ENCODE measurements at places on chromosomes 12 and 14.

- DNase-seq = no peak
Observed at GRCh38 chr14:77006132-77006531, 22.4 kb downstream of the IRF2BPL start.

DNA sequence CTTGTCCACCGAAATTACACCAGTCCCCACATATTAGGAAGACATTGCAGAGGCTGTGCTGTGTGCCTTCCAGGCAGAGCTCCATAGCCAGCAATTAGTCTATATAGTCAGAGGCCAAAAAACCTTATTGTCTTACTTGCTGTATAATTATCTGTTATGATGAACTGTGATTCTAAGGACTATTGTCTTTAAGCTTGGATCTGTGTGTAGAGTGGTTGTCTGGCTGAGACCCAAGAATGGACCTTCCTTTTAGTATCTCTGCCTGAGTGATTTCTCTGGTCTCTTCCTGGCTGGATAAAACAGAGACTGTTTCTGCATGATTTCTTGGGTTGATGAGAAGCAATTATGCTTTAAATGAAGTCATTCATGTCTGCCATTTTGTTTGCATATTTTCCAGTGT lies 465.3 kb downstream of the PRKD1 start:
- DNase-seq = no peak

DNA sequence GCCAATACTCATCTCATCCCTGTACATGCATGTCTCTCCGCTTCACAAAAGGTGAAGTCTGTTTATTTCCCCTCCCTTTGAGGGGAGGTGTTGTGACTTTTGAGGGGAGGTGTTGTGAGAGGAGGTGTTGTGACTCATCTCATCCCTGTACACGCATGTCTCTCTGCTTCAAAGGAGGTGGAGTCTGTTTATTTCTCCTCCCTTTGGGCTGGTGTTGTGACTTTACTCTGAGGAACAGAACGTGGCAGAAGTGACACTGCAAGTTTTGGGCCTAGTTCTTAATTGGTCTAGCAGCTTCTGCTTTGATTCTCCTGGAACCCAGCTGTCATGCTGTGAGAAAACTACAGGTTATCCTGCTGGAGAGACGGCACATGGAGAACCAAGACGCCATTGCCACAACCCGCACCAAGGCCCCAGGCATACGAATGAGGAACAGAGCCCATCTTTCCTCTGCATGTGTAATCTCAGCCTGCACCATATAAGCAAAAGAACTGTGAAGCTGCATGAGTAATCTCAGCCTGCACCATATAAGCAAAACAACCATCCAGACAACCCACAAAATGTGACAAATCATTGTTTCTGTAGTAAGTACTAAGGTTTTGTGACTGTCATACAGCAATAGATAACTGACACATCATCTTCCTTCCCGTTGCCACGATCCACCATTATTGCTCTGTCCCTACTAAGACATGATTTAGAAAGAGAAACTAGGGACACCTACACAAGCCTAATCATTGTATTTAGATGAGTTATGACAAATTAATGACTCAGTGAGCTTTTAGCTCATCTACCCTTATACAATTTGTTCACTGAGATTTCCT lies 30.0 kb downstream of the GALNT4 start:
- no peak for DNase-seq

DNA sequence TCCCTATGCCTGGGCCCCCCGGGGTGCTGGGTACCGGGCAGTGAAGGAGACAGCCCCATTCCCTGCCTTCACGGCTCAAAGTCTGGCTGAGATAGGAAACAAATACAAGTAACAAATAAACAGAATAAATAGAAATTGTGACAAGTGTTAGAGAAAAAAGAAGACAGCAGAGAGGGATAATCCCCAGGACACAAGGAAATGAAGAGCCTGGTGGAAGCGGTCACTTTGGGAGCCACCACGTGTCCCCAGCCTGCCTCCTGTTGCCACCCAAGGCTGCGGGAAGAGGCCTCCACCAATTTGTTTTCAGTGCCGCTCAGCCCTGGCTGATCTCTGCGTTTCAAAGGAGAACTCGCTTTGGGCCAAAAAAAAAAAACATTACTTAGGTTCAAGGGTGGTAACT lies 31.2 kb downstream of the RBM19 start:
- DNase-seq = no peak

GRCh38 chr14:57352396-57353170 lies 37.8 kb upstream of the NAA30 start:
- no peak for DNase-seq

DNA sequence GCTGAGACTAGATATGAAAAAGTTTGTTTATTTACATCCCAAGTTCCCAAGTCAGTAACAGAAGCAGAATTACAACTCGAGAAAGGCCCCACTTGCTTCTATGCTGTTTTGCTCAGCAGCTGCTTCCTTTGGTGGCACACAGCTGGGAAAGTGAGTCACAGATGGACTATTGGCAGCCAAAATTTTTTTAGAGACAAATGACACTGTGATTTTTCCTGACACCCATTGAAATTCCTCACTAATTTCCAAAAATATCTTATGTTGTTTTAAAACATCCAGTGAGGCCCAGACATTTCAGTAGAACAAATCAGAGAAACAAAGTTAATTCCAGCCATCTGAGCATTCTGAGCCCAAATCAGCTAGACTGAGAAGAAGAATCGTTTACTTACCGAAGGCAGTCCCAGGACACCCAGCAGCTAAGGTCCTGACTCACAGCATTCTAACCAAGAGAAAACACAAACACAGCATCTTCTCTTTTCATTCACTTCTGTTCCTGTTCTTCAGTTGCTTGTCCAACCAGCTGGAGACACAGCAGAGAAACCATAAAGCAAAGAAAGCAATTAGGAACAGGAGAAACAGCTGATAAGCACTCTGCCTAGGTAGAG lies 188.3 kb downstream of the DAD1 start:
- DNase-seq = no peak

GRCh38 chr14:83575301-83575700 lies 1954.6 kb upstream of the FLRT2 start:
- no peak for DNase-seq

DNA sequence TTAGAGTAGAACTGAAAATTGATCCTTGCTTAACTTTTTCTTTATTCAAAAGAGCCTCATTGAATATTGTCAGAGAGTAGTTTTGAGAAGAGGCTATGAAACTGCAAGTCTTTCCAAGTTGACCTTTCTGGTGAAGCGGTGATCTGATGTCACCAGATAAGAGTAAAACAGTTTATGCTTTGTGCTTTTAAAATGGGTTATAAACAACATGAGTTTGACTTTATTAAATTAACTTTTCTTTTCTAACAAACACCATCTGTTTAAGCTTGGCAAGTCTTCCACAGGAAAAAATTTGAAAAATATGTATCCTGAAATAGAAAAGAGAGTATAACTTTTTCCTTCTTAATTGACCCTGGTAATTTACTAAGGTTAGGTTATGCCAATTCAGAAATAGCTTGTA lies 408.7 kb upstream of the NOVA1 start:
- no peak for DNase-seq

DNA sequence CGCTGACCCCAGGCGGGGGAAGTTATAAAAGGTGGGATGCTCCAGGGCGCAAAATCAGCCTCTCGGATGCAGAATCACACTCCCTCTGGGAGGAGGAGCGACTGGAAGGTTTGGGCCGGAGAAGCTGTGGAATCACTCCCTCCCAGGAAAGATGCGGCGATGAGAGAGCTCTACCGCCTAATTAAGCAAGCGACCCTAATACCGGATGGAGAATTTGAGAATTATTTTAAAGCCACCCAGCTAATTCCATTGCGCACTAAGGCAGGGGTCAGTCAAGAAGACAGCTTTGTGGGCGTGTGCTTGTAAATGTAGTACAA lies 1.9 kb downstream of the COL2A1 start:
- no peak for DNase-seq

DNA sequence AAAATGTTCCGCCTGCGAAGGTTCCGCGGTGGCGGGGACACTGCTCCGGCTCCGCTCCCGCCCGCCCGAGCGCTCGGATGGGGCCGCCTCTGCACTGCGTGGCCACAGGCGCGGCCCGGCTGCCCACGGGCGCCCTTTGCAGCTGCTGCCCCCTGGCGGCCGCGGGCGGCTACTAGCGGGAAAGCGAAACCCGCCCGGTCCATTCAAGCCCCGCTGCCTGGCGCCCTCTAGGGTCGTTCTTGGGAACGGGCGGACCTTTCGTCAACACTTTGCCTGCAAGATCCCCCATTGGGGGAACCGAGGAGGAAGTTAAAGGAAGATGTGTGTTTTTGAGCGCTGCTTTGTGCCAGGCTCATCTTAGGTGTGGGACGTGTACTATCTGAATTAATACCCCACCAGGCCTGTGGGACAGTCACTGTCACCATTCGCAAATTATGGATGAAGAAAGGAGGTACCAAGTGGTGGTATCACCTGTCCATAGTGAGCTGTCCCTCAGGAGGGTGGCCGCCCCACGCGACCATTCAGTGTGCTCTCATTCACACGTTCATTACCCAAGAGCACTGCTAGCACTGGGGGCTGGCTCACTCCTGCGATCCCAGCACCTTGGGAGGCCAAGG lies 19.4 kb downstream of the GPR132 start:
- DNase-seq = peak; percentile 88

- no peak for DNase-seq
Observed at GRCh38 chr12:113861708-113862312, 104.3 kb downstream of the RBM19 start.

GRCh38 chr12:685388-685787 lies 22.1 kb upstream of the NINJ2 start:
- DNase-seq = peak; percentile 62

DNA sequence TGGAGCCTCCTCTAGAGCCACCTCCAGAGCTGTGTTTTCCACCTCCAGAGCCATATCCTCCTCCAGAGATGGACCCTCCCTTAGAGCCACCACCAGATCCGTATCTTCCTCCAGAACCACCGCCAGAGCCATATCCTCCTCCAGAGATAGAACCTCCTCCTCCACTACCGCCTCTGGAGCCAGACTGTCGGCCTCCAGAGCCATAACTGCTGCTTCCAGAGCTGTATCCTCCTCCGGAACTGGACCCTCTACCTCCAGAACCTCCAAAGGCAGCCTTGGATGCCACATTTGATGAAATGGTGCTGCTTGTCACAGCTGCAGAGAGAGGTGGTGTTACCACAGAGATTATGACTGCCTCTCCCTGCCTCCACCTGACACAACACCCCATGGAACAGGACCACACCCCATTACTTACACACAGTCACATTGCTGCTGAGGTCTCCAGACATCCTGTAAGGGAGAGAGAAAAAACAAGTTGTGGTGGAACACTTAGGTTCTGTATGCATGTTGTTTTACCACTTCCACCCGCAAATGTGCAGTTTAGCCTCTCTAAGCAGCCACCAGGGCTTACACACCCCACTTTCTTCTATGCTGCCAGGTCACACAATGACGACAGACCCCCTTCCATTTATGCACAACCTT lies 6.8 kb downstream of the KRT2 start:
- no peak for DNase-seq

GRCh38 chr14:69873877-69874780 lies 5.1 kb upstream of the SMOC1 start:
- DNase-seq = no peak

- DNase-seq = no peak
Observed at GRCh38 chr12:49019120-49019430, 499 bp upstream of the PRKAG1 start.

GRCh38 chr14:68337279-68337678 lies 455.6 kb downstream of the ZFP36L1 start:
- no peak for DNase-seq

GRCh38 chr12:5003025-5003666 lies 40.5 kb upstream of the KCNA5 start:
- peak; percentile 55 for DNase-seq

DNA sequence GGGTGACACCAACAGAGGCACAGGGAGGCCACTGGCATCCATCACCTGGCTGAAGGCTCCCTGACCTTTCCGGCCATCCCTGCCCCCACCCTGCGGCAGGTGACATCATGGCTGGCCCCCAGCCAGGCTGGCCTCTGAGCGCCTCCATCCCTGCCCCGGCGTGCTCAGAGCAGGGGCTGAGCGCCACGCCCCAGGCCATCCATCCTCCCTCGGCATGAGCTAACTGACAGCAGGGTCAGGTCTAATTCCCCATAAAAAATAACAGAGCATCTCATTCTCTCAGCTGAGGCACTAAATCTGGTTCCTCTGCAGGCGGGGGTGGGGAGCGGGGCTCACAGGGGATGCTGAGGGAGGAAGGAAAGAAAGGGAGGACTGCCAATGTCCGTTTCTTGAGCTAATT lies 50.7 kb downstream of the PRIMA1 start:
- DNase-seq = no peak

DNA sequence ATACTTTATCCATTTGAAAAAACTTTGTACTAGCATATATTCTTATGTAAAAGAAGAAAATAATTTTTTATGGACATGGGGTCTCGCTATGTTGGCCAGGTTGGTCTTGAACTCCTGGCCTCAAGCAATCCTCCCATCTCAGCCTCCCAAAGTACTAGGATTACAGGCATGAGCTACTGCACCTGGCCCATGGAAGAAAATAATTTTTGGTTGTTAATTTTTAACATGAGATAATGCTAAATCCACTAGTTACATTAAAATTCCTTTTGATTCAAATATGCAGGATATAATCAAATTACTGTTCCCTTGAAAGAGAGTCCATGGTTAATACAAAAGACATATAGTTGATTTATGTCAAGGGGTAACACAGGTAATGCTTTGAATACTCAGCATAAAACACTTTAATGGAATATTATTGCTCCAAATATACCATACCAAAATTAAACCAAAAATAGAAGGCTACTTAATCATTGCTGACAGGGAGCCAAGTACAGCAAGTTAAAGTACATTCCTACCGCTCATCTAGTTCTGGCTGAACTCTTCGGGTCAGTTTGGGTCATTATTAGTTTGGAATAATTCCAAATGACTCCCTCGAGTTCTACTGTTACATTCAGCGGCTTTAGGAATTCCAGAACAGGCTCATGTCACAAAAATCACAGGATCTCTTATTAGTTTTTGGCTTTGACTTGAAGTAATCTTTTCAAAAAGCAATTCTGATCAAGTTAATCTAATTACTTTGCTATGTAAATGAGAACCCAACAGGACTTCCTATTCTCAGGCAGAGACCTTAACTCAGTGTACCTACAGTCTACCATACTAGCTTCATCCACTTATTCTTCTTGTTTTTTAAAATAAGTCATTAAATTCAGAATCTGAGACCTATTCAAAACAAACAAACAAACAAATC lies 6.1 kb downstream of the SOS2 start:
- no peak for DNase-seq

GRCh38 chr12:16384732-16385131 lies 37.3 kb downstream of the MGST1 start:
- no peak for DNase-seq

GRCh38 chr12:57869298-57869926 lies 22.9 kb upstream of the CTDSP2 start:
- no peak for DNase-seq
